ENCODE measurements at places on chromosomes 6 and 20. TPM values are rescaled to one million over a fixed set of nuclear protein-coding genes. Genes with fewer than 3 reads are reported as not detected.

The TMEM200A gene
- total RNA-seq, result not detected

The GJA10 gene
- total RNA-seq, result not detected

The HLA-DMB gene
- not detected for total RNA-seq

DNA sequence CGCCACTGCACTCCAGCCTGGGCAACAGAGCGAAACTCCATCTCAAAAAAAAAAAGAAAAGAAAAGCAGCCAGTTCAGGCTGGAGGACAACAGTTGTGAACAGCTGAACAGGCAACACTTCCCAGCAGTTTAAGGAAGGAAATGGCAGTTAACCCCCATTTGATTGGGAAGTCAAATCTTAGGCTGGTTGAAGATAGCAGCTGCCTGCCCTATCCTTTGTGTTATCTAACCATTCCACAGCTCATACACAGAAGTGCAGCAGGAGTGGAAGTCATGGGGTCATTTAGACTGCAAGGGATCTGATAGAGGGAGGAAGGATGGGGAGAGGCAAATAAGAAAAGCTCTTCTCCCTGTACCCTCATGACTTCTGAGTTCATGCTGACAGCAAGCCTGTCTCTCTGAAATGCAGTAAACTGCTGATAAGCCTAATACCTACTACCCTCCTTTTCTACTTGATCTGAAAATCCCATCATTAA lies 35.3 kb downstream of the KCTD20 start:
- DNase-seq, result no peak

The LCA5 gene
- 6.1 TPM for total RNA-seq

DNA sequence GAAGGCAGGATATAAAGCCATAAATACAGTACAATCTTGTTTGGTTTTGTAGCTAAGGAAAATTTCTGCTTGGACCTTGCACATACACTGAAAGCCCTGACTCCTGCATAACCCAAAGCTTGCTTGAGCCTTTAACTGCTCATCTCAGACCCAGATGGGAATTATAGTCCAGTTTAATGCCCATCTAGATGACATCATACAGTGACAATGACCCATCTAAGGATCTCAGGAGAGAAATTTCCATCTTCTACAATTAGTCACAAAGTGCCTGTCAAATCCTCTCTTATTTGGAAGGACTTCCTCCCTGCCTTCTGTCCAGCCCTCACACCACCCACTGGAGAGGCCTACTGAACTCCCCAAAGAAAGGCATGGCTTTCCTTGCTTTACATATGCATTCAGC lies 69.3 kb downstream of the BTBD3 start:
- DNase-seq, result no peak

- no peak for DNase-seq
These were observed 213.7 kb downstream of the GRIK2 start for GRCh38 chr6:101607111-101607690.

- no peak for DNase-seq
These were observed 175.6 kb downstream of the TBC1D7 start for GRCh38 chr6:13152764-13153163.

GRCh38 chr20:32455901-32456701 lies 98.0 kb downstream of the ASXL1 start:
- DNase-seq, result no peak

DNA sequence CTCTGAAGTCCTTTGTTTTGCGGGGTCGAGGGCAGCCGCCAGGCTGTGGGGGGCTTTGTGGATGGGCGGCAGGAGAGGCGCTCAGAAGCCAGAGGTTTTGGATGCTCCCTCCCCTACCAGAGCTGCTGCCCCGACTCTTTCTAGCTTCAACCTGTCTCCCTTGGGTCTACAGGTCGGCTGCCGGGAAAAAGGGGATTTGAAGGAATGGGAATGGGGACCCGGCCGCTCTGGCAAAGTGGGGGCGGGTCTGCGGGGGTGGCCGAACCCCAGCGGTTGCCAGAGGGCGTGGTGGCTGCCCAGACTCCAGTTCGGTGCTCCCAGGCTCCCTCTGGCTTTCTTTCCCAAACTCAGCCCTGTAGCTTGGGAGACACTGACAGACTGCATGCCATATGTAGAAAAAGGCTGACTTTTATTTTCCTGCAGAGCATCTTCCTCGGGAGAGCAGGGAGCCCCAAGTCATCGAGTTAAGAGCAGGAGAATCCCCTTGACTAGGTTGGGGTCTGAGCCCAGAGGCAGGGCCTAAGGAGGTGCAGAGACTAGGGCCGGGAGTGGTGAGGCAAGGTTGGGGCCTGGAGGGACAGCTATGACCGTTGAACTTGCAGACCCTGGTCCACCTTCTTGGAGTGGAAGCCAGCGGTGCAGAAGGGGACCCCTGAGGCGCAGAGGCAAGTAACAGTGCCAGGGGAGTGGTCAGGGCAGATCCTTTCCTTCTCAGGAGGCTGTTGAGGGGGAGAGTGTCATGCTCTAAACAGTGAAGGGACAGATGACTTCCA lies 1.4 kb upstream of the PPP1R18 start:
- DNase-seq, result no peak

- no peak for DNase-seq
These were observed 19.0 kb upstream of the UTRN start for GRCh38 chr6:144266091-144266649.

DNA sequence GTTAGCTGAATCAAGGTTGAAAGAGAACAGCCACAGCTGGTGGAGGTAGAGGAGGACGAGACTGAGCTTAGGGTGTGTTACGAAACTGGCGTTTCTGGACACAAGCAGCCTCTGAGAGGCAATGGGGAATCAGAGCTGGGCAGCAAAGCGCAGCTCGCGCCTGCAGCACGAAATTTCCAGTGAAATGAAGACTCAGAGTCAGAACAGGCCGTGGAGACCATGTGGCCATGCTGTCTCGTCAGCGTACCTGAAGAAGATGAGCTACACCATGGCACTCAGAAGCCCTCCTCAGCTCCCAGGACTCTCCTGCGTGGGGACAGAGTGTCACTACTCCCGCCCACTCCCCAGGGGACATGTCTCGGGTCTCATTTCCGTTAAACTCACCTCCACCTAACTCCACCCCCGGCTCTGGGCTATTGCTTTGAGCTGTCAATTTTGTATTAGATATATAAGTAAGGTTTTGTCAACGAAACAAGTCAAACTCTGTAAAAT lies 256.9 kb downstream of the ERMARD start:
- no peak for DNase-seq

GRCh38 chr6:45376310-45377042 lies 1.3 kb downstream of the SUPT3H start:
- no peak for DNase-seq

DNA sequence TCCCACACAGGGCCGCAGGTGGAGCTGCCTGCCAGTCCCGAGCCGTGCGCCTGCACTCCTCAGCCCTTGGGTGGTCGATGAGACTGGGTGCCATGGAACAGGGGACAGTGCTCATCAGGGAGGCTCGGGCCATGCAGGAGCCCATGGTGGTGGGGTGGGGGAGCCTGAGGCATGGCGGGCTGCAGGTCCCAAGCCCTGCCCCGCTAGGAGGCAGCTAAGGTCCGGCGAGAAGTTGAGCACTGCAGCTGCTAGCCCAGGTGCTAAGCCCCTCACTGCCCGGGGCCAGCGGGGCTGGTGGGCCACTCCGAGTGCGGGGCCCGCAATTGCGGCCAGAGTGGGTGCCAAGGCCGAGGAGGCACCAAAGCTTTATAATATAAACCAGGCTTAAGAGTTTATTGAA lies 479.7 kb downstream of the MMUT start:
- DNase-seq, result no peak

- DNase-seq, result no peak
These were observed 93.1 kb upstream of the HEY2 start for GRCh38 chr6:125656287-125656870.

- DNase-seq, result no peak
These were observed 795.1 kb upstream of the HS3ST5 start for GRCh38 chr6:115137910-115138309.

DNA sequence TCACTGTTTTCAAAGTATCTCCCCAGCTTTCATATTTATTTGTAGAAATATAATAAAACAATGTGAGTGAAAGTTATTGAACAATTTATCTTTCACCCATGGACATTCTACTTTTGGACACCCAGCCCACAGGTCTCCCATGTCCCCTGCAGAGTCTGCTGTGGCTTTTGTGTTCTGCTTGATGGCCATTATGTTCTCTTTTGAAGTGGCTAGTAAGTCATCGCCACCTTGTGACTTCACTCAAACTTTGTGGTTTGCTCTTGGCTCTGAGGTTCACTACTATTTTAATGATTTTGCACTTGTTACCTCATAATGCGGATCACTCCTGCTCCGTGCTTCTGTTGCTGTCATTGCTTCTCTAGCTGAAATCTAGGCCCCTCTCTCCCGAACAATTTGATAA lies 10.2 kb upstream of the DEFB113 start:
- no peak for DNase-seq

DNA sequence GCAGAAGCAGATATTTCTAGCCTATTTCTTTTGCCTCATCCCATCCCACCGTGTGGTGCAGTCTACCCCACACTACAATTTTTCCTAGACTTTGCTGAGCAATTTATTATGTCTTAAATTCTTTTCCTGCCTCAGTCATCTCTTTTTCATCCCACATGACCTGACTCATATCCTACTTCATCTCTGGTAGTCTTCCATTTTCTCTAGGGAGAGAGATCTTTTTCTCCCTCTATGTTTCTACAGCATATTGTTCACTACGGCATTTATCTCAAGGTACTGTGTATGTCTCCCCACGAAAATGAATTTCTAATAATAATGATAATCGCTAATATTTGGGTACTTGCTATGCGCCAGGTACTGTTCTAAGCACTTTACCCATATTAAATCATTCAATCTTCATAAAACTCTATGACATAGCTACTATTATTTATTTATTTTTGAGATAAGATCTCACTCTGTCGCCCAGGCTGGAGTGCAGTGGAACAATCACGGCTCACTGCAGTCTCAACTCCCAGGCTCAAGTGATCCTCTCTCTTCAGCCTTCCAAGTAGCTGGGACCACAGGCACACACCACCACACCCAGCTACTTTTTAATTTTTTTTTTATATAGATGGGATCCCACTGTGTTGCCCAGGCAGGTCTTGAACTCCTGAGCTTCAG lies 15.6 kb downstream of the PDSS2 start:
- DNase-seq, result no peak

The CLIC5 gene
- 0.07 TPM for total RNA-seq

GRCh38 chr6:54353975-54354374 lies 45.7 kb downstream of the TINAG start:
- DNase-seq, result no peak

- DNase-seq, result no peak
These were observed 11.2 kb upstream of the GRM1 start for GRCh38 chr6:146017672-146018071.

The LST1 gene
- 0.14 TPM for total RNA-seq

The CSE1L gene
- 114 TPM for total RNA-seq

DNA sequence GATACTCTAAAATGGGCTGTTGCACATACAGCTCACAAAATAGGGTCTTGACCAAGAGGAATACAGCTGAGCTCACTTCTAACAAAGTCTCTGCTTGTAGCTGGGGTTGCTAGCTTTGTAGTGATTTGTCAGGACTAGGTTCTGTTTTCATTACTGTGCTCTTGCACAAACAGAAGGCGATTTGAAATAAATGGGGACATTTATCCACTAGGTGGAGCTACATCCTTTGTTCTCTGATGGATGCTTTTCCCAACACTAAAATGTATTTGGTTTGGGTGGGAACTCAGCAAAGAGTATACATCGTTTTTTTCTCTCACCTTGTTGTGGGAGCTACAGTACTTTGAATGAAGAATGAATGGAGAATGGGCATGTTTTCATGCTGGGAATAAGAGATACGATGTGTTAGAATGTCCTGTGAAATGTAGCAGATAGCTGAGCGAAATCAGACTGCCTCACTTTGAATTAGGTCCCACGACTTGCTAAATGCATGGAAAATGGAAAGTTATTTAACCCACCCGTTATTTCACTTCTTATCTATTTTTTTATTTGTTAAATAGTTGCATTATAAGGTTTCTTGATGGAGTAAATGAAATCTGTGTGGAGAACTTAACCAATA lies 494.7 kb upstream of the MAP3K7 start:
- DNase-seq, result peak; percentile 5

DNA sequence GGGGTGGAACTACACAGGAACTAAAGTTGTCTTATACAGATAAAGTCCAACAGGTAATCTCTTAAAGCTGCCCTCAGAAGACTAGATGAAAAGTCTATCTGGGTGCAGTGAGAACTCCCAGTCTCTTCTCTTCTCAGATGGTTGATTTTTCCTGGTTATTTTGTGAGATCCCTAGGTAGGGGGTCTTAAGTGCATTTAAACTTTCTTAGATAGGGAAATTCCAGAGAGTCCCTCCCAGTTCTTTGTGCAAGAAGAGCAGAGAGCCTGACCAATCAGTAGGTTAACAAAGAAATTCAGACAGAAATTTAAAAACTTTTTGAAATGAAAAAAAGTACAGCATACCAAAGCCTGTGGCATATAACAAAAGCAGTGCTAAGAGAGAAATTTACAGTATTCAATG lies 2.0 kb upstream of the GABRR2 start:
- DNase-seq, result no peak

DNA sequence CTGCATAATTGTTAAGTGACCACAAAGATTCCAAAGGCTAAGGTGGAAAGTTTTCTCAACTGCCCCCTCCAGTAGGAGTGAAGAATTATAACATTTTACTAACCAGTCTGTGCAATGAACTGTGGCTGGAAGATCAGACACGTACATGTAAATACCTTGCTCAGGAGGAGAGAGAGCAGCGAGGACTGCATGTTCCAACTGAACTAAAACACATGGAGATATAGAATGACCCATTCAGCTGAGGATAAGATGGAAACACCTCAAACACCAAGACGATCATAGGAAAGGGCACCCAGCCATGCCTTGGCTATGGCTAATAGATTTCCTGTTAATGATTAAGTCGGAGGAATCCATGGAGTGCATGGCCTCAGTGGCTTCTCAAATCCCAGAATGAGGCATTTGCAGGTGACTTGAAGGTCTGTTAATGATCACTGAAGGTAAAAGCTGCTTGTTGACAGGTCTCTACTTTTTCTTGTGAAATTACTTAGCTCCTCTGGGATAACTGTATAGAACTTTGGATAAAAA lies 875.6 kb downstream of the TFAP2A start:
- no peak for DNase-seq

- no peak for DNase-seq
These were observed 69.3 kb downstream of the TOX2 start for GRCh38 chr20:43983904-43984361.

DNA sequence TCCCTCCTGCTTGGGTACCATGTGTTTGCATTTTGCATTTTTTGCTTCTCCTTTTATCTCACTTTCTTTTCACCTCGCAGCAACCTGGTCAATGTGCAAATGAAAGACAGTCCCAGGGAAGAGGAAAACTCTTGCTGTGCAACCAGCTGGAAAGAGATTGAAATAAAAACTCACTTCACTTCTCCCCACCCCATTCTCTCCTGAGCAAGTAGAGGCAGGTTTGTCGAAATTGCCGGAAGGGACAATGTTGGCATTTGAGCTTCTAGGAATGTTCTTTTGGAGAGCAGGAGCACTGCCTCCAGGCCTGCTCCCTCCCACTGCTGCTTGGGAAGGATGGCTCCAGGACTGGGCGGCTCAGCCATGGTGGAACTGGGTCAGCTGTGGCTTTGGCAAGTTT lies 30.6 kb downstream of the KCNG1 start:
- no peak for DNase-seq

The USP49 gene
- 3.2 TPM for total RNA-seq

Measured in pulmonary artery endothelial cell (primary cell).